ENCODE measurements at places on chromosomes 1 and 21. TPM values are rescaled to one million over a fixed set of nuclear protein-coding genes. Genes with fewer than 3 reads are reported as not detected.

CCDC27 gene
- total RNA-seq = not detected

MCOLN3 gene
- under 0.01 TPM for total RNA-seq

SPRR2A gene
- total RNA-seq = not detected

PAQR6 gene
- total RNA-seq = 0.57 TPM

HSF2BP gene
- 1.1 TPM for total RNA-seq

LAPTM5 gene
- total RNA-seq = 46.6 TPM

HSD3B2 gene
- total RNA-seq = not detected

TFF1 gene
- not detected for total RNA-seq

FCGR3A gene
- not detected for total RNA-seq

NBPF4 gene
- not detected for total RNA-seq

OR2G6 gene
- total RNA-seq = not detected
